B cell (primary cell): ENCODE measurements at places on chromosomes 5 and 9.

DNA sequence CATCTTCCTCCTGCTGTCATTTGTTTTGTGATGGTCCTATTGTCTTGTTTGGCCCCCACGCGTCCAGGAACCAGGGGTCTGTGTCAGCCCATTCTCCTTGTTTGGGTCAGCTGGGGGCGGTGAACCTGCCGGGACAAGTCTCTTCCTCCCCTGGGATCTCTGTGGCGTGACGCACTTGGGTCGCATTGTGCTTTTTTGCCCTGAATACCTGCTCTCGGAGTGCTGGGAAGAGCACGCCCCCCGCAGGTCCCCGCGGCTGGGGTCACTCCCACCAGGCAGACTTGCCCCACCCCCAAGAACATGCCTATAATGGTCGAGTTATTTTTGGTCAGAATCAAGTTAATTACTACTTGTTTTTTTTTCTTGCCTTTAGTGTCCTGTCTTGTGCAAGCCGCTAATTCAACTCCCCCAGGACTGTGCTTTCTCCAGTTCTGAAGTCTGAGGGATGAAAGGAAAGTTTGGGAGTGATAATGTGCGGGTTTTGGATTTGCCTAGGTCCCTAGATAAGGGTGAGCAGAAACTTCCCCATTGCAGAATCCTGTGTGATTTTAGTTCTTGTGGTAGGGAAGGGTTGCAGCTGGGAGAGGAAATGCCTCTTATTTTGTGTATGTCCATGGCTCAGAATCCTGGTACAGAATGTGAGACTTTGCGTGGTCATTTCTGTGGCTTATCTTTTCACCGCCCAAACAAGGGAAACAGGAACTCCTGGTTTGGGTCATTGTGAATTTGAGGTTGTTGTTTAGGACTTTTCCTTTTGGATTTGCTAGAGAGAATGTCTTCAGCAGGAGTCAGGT lies 789 bp downstream of the ACER2 start:
- DNase-seq = peak; percentile 42

GRCh38 chr5:120599576-120599975 lies 135.5 kb downstream of the PRR16 start:
- no peak for DNase-seq

DNA sequence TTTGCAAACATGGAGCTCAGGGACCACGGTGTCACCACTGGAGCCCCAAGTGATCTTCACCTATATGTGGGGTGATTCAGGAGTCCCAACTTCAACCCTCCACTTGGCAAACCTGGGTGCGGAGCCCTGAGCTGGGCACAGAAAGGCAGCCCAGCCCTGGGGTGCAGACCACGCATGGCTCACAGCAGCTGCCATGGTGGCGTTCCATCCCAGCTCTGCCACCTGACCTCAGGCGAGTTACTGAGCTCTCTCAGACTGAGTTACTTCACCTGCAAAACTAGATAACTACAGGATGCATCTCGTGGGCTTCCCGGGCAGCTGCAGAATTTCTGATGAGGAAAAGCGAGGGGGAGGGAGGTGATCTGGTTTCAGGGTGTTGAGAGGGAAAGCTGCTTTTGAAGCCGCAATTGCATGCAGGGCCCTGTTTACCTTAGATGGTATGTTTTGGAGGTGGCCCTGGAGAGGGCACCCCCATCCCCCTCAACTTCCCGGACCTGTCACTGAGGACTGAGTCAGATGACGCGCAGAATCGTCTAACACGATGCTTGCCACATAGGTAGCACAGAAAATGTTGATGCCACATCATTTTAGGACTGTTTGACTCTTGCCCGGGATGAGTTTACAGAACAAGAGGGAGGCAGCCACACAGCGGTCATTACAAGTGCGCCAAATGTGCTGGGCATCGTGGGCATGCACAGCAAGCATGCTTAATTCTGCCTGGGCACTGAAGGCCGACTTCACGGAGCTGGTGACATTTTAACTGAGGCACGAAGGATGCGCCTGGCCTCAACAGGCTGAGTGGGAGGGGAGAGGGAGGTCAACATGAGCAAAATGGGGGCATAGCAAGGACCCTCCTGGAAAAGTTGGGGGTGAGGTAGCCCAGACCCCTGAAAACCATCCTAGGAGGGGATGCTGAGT lies 154.6 kb downstream of the COL23A1 start:
- no peak for DNase-seq

DNA sequence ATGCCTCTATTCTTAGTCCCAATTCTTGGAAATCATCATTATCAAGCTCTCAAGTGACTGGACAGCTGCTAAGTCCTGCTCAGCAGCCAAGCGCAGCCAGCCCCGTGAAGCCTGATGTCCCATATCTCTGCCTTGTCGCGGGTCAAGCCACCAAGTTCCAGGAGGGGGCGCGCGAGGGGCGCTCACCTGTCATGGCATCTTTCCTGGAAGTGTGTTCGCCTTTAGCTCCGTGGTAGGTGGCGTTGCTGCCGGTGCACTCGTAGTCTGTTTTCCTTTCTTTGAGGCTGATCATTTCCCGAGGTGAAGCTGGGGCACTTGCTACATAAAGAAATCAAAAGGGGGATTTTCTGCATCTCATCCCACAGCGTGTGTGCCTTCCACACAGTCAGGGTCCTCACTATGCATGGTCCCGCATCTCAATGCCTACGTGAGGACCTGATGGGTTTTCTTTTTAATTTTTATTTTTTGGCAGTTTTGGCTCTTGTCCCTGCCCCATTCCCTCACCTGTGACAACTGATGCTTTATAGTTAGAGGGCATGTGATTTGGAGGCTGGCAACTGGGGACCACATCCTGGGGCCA lies 227.0 kb upstream of the DAP start:
- DNase-seq = peak; percentile 35

DNA sequence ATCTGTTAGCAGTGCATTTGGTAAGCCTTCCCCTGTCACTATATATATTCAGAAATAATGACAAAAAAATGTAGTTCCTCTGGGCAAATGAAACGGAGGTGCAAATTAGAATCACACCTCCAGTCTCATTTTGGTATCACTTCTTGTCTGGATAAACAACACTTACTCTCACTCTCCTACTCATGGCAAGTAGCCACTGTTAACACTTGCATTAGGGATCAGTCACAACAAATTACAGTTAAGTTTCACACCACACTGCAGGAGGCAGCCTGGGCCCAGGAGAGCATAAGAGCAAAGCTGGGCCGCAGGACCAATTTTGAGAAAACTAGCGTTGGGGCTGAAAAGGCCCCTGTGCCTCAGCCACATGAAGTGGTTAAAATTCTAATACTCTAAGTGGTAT lies 161.0 kb downstream of the ELAVL2 start:
- DNase-seq = no peak

DNA sequence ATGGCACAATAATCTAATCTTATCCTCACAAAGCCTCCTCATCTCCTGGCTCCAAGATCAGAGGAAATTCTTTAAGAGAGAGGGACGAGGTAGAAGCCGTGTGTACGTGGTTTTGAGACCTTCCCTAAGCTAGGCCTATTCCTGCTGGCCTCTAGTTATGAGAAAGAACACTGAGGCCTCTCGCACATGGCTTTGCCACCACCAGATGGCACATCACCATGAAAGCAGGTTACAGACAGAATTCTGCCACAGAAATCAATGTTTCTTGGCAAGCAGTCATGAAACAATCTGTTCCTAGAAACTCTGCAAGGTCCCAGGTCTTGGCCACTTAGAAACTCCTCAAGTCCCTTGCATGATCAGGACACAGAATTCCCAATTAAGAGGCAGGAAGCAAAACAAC lies 268.2 kb upstream of the TAS2R1 start:
- no peak for DNase-seq

GRCh38 chr5:147479444-147479843 lies 30.4 kb downstream of the DPYSL3 start:
- DNase-seq = no peak

DNA sequence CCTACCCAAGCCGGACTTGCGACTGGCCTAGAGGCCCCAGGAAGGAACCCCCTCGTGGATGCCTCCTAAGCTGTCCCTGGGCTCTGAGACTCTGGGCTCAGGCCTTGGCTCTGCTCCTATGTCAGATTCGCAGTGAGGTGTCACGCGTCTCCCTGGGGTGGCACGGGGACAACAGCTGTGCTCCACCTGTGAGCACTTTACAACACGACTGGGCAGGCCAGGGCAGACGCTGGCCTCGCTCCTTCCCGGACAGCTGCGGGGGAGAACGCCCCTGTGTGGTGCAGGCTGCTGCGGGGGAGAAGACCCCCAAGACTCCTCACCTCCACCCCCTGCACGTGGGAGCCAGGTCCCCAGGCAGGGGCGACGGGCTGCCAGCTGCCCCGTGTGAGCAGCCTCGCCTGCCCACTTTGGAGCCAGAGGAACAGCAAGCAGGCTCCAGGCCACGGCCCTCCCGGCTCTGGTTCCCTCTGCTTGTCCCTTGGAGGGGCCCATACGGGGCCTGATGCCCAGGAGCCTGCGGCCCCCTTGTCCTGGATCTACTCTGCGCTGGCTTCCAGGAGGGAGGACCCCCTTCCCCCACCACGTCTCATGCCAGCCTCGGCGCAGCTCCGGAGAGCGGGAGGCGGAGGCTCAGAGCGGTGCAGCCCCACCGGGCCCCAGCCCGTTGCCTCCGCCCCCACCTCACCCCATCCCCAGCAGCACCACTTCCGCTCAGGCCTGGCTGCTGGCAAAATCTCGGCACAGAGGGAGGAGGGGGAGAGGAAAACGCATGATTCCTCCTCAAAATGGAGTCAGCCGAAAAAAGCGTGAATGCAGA lies 36.0 kb downstream of the SARDH start:
- DNase-seq = peak; percentile 50

DNA sequence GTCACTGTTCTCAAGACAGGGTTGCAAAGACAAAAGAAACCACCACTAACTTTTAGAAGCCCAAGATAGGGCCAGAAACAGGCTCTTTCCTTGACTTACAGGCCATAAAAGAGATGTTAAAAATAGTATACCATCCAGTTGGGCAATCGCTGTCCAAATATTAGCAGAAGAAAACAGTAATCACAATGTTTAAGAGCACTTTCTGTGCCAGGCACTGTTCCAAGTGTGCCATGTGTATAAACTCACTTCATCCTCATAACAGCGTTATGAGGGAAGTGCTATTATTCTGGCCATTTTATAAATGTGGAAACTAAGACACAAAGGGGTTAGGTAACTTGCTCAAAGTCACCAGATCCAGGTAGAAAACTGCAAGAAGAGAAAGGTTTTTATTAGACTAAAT lies 111.7 kb downstream of the KCNN2 start:
- no peak for DNase-seq

DNA sequence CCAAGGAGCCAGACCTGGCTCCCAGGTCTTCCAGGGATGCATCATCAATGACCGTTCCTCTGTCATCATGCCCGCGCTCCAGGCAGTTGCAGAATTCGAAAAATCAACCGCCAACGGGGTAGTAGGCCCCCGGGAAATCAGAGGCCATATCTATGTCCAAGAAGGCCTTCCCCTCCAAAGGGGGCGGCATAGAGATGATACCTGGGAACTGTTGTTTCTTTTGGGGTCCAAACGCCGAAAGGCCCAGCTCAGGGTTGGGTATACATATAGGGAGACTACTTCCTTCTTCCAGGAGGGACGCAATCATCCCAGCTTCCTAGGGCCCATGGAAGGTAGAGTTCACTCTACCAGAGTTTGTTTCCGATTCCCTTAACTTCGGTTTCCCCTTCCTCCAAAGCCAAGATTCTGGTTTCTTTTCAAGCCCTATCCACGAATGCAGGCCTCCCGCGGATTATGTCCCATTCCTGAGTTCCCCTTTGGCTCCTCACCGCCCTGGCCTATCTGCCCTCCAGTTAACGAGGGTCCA lies 754 bp downstream of the DCAF12 start:
- DNase-seq = peak; percentile 27

- no peak for DNase-seq
These were observed 23.4 kb upstream of the FAM169A start for GRCh38 chr5:74889523-74890105.

DNA sequence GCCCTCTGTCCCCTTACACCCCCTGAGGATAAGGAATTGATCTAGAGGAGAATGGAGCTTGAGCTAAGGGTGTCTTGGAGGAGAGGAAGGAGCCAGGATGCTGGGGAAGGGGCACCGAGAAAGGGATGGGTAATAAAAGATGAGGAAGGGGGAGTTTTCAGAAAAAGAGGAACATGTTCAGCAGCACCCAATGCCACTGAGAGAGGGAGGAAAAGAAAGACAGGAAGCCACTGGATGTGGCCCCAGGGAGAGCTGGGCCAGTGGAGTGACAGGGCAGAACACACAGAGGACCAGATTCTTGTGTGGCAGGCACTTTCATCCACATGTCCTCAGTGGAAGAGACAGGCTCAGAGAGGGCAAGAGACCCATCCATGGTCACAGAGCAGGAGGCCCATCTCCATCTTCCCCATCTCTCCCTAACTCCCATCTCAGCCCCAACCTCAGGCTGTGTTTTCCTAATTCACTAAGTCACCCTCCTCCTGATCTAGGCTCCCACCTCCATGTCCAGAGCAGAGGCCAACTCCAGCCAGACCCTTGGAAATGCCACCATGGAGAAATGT lies 7.2 kb downstream of the PFN3 start:
- no peak for DNase-seq

DNA sequence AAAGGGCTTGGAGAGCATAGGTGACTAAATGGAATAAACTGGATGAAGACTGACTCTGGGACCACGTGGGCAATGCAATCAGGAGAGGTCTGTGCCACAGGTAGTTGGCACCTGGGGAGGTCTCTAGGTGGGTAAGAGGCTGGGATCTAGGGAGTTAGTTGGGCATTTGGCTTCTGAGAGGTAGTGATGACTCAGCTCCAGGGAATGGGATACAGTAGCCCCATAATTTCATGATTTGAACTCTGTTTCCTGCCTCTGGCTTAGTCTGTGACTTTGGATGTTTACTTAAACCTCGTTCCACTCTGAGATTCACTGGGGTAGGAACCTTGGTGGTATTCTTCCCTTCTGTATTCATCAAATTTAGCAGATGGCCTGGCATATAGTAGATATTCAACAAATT lies 240.8 kb downstream of the KIF4B start:
- DNase-seq = no peak

DNA sequence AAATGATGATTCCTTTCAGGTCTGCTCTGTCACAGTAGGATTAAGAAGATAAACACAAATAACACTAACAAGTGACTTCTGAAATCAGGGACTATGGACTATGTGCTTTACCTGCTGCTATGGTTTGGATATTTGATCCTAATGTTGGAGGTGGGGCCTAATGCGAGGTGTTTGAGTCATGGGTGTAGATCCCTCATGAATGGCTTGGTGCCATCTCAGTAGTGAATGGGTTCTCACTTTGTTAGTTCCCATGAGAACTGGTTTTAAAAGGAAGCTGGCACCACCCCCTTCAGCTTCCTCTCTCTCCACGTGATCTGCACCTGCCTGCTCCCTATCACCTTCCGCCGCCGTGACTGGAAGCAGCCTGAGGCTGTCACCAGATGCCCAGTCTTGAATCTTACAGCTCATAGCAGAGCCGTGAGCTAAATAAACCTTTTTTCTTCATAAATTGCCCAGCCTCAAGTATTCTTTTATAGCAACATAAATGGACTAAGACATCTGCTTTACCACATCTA lies 3.3 kb downstream of the PPIC start:
- DNase-seq = no peak
